ENCODE measurements at places on chromosomes 4 and X.

DNA sequence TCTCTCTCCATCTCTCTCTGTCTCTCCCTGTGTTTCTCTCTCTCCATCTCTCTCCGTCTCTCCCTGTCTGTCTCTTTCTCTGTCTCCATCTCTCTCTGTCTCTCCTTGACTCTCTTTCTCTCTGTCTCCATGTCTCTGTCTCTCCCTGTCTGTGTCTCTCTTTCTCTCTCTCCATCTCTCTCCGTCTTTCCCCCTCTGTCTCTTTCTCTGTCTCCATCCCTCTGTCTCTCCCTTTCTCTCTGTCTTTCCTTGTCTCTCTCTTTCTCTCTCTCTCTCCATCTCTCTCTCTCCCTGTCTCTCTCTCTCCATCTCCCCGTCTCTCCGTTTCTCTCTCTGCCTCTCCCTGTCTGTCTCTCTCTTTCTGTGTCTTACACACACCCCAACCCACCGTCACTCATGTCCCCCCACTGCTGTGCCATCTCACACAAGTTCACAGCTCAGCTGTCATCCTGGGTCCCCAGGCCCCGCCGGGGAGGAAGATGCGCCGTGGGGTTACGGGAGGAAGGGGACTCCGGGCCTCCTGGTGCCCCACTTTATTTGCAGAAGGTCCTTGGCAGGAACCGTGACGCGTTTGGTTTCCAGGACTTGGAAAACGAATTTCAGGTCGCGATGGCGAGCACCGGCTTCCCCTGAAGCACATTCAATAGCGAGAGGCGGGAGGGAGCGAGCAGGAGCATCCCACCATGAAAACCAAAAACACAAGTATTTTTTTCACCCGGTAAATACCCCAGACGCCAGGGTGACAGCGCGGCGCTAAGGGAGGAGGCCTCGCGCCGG is 1.2 kb upstream of the SHOX start:
- no peak for DNase-seq

- no peak for DNase-seq
These were observed 599.9 kb downstream of the IL15 start for GRCh38 chr4:142236268-142236667.

DNA sequence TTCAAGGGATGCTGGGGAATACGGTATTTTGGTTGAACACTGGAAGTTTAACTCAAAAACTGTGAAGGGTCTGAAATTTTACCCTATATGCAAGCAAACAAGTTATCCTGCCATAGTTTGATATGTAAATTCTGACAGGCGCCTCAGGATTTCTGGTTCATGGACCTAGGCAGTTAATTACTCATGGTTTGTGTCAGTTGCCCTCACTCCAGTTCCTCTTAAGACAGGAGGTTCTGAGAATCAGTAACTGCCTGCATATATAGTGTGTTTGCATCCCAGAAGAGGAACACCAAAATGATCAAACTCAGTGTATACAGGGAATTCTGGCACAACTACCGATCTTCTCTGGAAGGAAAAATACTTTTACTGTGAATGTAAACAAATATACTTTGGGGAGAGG is 360.4 kb upstream of the NWD2 start:
- DNase-seq = no peak

GRCh38 chrX:119899125-119899524 is 3.4 kb downstream of the AKAP14 start:
- no peak for DNase-seq

- DNase-seq = no peak
These were observed 17.7 kb downstream of the IQSEC2 start for GRCh38 chrX:53263597-53264094.

DNA sequence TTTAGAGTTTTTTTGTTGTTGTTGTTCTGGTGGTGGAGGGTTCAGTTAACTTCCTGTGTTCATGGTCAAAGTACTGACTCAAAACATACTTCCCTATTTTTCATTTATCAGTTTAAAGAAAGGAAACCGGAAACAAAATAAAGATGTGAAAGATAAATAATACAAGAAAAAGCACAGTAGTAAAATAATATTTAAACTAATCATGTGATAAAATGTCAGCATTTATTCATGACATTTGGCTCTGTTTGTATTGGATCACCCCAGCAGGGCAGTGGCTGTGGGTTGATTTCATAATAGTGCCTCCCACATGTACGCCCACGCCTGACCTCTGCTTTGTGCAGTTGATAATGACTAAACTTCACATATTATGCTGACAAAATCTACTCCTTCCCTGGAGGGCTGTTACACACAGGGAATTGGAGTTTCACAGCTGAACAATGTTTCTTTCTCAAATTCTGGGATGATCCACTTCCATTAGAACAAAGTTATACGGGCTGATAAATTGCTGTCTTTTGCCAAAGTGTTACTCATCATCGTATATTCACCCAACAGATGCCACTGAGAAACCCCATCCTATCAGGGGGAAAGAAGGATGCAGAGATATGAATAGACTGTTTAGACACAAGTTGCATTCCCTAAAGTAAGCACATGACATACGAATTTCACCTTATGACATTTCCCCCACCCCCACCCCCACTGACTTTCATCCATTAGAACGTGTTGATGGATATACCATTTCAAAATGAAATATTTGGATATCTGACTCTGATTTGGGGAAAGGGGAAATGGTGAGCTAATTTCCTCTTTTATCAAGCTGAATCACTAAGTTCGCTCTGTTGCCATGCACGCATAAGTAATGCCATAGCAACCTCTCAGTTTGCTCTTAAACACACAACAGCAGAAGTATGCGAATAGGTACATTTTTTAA is 48.3 kb downstream of the AMELX start:
- DNase-seq = no peak

DNA sequence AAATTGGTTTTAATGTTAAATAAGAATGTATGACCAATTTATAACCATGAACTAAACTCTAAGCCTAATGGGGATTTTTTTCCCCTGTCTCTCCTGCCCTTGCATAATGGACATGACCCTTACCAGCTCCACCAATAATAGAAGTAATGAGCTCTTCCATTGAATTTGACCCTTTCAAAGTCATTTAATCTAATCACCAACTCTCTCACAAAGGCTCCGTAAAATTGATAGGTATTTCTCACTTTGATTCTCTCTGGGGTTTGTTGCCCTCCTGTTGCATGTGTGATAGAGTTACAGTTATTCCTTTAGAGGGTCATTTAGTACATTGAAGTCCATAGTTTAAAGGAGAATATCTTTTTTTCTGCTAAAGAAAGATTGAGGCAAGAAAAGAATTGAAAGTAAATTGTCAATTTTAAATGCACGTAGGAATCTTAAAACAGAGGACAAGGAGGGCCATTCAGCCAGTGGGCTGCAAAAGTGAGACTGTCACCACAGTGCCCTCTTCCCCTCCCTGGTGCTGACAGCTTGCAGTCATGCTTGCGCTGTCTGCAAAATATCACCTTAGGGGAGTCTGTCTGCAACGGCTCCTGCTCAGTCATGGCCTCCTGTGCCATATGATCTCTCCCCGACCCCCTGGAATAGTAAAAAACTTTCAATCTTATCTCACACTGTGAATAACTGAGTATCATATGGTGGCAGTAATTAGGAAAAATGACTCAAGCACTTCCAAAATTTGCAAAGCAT is 307.5 kb upstream of the GNPDA2 start:
- DNase-seq = no peak

DNA sequence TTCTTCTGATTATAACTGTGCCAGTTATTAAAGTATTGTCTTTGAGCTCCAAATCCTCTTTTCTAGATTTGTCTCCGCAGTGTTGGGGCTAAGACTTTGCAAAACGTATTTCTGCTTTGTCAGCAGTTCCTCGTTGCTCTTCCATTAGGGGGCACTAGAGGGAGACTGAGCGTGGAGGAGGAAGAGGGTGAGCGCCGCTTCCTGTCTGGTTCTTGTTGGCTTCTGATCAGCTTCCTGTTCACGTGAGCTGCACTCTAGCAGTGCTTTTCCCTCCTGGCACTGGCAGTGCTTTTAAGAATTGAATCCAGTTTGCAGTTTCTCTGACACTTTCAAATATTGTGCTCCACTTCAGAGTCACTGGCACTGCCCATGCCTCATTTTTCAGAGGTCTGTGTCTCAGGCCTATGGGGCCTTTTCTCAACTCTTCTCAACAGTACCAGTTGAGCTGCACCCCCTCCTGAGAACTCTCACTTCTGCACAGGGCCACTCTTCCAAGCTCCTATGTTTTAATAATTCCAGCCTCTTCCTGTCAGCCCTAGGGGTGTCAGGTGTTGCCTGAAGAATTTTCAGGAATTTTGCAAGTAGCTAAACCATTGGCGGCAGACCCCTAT is 54.4 kb upstream of the LCORL start:
- DNase-seq = no peak

GRCh38 chrX:19343085-19343534 is 617 bp upstream of the PDHA1 start:
- no peak for DNase-seq

All from cortex of kidney (tissue), 1 donor.